ENCODE measurements at places on chromosomes 7 and 10.
A peak's percentile ranks its signal among the peaks of the same experiment; 100 is the strongest.

- no peak for DNase-seq
Measured at GRCh38 chr10:47077386-47077785, 166.2 kb downstream of the PTPN20 start.

DNA sequence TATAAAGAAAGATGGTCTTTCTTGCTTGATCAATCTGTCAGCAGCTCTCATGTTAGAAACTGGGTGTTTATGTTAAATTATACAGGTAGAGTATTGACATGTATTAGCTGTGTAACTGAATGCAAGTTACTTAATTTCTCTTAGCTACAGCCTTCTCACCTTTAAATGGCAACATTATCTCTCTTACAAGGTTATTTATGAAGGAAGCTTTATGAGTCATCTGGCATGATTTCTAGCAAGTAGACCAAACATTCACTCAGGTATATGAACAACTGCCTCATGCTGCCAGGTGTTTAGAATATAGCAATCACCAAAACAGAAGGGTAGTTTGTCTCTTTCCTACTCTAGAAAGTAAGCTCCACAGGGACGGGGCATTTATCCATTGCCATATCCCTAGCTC, 8.5 kb downstream of the ARL4A start:
- no peak for DNase-seq

- no peak for DNase-seq
Measured at GRCh38 chr7:141700848-141701371, 1.1 kb downstream of the DENND11 start.

GRCh38 chr7:1385809-1386622, 73.3 kb downstream of the MICALL2 start:
- no peak for DNase-seq

- DNase-seq, result no peak
Measured at GRCh38 chr7:11332865-11333228, 359.2 kb downstream of the PHF14 start.

- DNase-seq, result no peak
Measured at GRCh38 chr10:17652585-17652984, 8.6 kb downstream of the STAM start.

GRCh38 chr7:150972023-150972468, 6.1 kb downstream of the KCNH2 start:
- DNase-seq, result no peak

GRCh38 chr10:132229834-132230556, 43.2 kb downstream of the DPYSL4 start:
- DNase-seq, result no peak

- no peak for DNase-seq
Measured at GRCh38 chr10:125720002-125720382, 483 bp downstream of the EDRF1 start.

DNA sequence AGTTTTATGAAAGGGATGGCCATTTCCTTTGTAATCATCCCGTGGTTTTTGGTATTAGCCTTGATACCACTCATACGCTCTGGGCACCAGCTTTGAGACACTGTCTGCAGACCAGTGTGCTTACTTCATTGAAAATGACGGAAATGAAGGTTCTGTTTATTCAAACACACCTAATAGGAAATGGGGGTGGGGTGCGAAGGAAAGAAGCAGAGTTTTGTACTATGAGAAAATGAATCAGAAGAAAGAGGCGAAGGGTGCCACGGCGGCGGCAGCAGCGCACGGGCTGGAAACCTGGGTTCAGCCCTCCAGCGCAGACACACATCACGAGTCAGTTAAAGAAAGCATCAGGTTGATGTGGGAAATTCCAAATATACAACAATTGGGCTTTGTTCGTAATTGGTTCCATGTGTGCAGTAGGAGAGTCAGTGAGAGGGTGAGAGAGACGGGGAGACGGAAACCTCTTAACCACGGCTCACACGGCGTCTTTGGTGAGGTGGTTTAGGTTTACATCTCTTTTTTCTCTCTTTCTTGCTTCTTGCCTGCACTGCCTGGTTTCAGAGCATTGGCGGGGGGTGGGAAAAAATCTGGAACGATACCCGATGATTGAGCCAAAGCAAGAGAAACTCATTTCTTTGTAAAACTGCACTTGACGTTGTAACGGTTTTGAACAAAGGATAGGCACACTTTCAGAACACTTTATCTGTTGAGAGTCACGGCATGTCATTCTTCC, 321.2 kb downstream of the FRMD4A start:
- DNase-seq, result peak; percentile 13

GRCh38 chr10:90787393-90788198, 70.2 kb downstream of the HTR7 start:
- DNase-seq, result peak; percentile 41

GRCh38 chr7:30804078-30804661, 33.0 kb downstream of the MINDY4 start:
- no peak for DNase-seq

DNA sequence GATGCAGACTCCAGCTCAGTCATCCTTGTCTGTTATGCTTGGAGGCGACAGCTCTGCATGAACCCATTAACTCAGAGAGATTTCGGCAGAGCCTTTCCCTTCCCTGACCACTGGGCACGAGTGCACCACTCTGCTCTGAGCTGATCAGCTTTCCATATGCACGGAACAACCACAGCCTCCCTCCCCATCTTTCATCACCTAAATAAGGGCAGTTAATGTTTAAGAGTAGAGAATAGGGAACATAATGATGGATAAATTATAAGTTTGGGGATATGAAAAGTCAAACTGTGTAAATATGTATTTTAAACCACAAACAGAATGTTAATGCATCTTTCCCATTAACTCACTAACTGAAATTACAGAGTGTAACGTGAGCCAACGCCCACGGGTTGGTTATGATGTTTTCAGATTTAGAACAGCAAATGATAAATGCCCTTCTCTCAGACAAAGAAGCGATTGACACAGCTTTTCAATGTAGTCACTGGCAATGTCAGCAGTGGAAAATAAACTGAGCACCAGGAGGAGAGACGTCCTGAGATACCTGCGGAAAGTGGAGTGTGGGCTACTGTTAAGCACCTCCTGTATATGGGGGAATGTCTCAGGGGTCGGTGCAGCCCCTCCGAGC, 658.2 kb downstream of the LRMDA start:
- DNase-seq, result no peak

GRCh38 chr10:91908337-91909116, 759 bp downstream of the FGFBP3 start:
- no peak for DNase-seq

- no peak for DNase-seq
Measured at GRCh38 chr7:107931740-107932515, 40.9 kb downstream of the DLD start.

GRCh38 chr10:99431190-99431760, 851 bp upstream of the GOT1 start:
- no peak for DNase-seq

DNA sequence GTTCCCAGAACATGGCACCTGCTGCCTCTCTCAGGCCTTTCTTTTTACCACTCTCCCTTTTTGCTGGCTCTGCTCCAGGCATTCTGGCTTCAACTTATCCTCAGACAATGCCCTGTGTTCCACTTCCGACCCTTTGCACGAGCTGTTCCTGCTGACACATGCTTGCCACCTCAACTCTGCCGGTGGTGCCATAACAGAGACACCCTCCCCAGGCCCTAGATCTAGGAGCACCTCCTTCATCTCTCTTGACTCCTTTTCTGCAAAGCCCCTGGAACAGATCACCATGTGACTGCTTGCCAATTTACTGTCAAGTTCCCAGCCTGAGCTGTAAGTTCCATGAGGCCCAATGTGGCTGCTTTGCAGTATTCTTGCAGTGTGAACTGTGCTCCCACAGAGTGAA, 256.0 kb upstream of the MKI67 start:
- no peak for DNase-seq

- no peak for DNase-seq
Measured at GRCh38 chr10:122236690-122237306, 34.3 kb upstream of the BTBD16 start.

GRCh38 chr7:86939197-86939814, 120.1 kb downstream of the ELAPOR2 start:
- peak; percentile 62 for DNase-seq

DNA sequence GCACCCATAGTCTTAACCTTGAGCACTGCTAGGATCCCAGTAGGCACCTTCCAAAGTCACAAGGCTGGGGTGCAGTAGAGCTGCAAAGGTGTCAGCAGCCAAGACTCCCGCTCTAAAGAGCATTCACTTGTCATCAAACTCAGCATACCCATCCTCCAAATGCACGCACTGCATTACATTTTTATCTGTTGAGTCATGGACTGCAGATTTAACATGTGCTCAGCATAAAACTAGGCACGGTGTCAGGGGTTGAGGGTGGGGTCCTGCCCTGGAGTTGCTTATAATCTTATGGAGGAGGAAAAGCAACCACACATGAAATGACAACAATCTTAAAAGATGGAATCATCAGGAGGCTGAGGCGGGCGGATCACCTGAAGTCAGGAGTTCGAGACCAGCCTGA, 102.6 kb downstream of the PARP12 start:
- DNase-seq, result no peak

DNA sequence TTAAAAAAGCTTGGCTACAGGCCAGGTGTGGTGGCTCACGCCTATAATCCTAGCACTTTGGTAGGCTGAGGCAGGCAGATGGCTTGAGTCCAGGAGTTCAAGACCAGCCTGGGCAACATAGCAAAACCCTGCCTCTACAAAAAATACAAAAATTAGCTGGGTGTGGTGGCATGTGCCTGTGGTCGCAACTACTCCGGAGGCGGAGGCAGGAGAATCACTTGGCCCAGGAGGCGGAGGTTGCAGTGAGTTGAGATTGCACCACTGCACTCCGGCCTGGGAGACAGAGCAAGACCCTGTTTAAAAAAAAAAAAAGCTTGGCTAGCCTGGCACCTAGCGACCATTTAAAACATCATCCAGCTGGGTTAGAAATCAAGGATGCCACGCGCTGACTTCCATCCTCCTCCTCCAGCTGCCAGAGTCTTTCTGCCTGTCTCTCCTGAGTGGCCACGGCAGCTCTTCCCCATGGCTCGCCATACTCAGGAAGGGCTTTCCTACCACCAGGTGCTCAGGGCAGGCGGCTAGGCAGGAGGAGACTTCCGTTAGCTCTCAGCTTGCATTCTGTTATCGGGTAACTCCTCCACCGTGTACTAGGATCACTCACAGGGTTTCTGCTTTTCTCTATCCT, 45.0 kb downstream of the DENND2A start:
- DNase-seq, result no peak

DNA sequence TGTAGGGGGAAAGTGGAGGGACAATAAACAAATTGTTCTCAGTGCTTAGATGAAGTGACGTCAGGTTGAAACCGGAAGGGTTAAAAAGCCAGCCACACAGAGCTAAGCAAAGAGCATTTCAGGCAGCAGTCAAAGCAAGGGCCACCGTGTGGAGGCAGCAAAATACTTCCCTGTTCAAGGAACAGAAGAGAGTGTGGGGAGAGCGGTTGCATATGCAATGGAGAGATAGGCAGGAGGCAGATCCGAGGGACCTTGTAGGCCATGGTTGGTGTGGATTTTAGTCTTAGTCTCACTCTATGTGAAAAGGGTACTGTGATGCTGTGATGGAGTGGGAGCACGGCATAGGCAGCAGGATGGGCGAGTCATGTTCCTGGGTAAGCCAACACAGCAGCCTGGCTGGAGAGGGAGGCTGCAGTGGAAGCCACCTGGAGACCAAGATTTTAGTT, 3.8 kb upstream of the STN1 start:
- peak; percentile 21 for DNase-seq

GRCh38 chr7:112714917-112715316, 75.3 kb downstream of the TMEM168 start:
- DNase-seq, result no peak

DNA sequence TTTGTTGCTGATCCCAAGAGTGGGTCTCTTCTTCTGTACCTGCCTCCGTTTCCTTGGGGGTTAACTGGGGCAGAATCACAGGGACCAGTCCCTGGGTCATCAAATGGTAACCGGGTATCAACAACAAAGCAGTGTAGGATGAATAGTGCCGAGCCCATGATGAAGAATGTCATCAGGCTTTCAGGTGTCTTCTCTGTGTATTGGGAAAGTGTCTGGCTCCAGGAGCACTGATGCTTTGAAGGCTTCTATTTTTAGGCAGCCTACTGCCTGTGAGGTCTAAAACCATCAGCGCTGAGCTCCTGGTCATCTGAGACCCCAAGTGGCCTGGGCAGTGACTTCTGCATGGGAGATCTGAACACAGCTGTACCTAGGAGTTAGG, 48.2 kb upstream of the SHH start:
- DNase-seq, result no peak

DNA sequence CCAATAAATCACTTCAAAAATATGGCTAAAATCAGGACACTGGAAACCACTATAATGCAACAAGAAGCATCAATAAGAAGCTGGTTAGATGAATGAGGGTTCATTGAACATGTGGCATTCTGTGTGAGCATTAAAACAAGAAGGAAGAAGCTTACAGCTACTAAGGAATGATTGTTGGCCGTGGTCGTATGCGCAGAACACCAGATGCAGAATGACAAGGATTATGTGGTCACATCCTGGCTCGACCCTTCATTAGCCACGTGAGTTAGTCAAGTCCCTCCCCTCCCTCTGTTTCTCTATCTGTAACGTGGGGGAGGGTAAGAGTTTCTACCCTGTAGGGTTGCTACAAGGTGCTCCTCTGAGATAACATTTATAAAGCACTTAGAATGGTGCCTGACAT, 174.3 kb downstream of the ADAM12 start:
- DNase-seq, result no peak

DNA sequence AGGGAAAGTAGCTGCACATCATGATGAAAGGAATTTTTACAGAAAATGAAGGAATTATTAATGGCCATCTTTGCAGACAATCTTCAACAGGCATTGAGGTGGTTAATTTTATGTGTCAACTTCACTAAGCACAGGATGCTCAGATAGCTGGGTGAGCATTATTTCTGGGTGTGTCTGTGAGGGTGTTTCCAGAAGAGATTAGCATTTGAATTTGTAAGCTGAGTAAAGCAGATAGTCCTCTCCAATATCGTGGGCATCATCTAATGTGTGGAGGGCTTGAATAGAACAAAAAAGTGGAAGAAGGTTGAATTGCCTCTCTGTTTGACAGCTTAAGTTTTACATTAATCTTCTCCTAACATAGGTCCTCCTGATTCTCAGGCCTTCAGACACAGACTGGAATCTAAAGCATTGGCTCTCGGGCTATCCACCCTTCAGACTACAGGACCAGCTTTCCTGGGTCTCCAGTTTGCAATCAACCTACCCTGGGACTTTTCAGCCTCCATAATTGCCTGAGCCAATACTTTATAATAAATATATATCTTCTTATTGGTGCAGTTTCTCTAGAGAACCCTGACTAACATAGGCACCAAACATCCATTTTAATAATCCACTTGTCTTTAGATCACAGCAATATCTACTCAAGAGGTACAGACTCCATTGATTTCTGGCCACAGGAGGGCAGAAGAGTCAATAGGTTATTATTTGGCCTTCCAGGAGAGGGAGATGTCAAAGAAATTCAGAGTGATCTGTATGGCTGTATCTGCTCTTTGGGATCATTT, 10.5 kb upstream of the CRPPA start:
- DNase-seq, result peak; percentile 12

Measured in neural crest cell (in vitro differentiated cells).